HCT116 (cell line): ENCODE measurements at places on chromosomes 11 and 22. TPM values are rescaled to one million over a fixed set of nuclear protein-coding genes. Genes with fewer than 3 reads are reported as not detected.

DLG2 gene
- 2.4 TPM for total RNA-seq

VWCE gene
- total RNA-seq, result 2.5 TPM

DNA sequence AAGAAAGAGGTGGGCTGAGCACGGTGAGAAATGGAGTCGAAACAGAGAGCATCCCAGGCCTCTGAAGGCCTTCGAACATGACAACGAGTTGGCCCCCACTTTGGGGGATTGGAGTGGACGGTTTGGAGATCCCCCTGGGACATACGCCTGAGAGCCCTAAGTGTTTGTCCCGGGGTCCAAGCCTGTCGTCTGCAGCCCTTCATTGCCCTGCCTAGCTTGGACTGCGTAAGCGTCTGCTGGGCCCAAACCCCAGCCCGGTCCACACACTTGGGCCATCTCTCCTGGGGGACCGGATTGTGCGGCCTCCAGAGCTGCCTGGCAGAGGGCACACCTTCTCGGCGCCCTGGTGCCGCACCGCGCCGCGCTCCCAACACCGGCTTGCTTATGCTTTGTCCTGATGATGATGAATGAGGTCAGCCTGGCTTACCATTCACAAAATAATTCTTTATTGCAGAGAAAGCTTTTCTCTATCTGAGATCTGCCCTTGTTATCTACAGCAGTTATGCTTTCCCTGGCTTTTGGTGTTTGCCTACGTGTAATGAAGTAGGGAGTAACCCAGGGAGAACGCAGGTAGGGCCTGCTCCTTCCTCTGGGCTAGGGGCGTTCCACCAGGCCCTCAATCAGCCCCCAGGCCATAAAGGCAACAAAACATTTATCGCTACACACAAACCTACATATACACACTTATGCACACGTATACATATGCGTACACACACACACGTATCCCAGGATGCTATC, 85.9 kb upstream of the PPARA start:
- DNase-seq, result no peak
- no peak overlapping the region for H3K4me3 ChIP-seq
- H3K4me1 ChIP-seq, result peaks cover 43% of the 10 kb centered on the region
- H3K27ac ChIP-seq, result peak overlapping the region; percentile 100
- no peaks in the 10 kb centered on the region for H3K27me3 ChIP-seq

- no peak within 1 kb of the TSS for H3K27ac ChIP-seq
- H3K36me3 ChIP-seq, result no peaks in the 10 kb centered on the region
- H3K27me3 ChIP-seq, result no peaks in the 10 kb centered on the region
- no peak within 1 kb of the TSS for H3K4me3 ChIP-seq
- H3K4me1 ChIP-seq, result no peaks in the 10 kb centered on the region; the same call in 1 of the 2 replicates
- DNase-seq, result no peak
Measured at GRCh38 chr11:69481393-69481844, at the start of gene LINC01488. LINC01488 (plus strand) TSS chr11:69481663.

DNA sequence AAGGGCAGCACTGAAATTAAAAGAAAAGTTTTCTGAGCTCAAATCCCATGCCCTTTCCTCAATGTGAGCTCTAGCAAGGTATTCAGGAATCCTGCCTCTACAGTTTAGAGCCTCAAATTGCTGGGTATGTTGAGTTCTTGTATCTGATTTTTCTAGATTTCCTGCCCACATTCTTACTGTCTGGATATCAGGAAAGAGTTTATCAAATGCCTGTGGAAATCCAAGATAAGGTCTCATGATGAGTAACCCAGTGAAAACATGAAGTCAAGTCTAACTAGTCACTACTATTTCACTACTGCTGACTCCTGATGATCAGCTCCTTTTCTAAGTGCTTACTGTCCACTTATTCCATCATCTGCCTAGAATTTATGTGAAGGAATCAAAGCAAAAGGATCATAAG, 29.8 kb downstream of the LIMK2 start:
- H3K36me3 ChIP-seq, result no peaks in the 10 kb centered on the region
- H3K27me3 ChIP-seq, result no peaks in the 10 kb centered on the region
- no peak overlapping the region for H3K4me3 ChIP-seq
- DNase-seq, result no peak
- H3K4me1 ChIP-seq, result peaks cover 47% of the 10 kb centered on the region

GRCh38 chr11:57527056-57527631, 3.4 kb downstream of the TIMM10 start:
- peaks cover 16% of the 10 kb centered on the region for H3K4me1 ChIP-seq
- H3K4me3 ChIP-seq, result no peak overlapping the region
- peak; percentile 32 for DNase-seq
- no peaks in the 10 kb centered on the region for H3K27me3 ChIP-seq
- 0 out of 2 replicates have a peak, but pooled peaks cover 2% of the 10 kb centered on the region for H3K36me3 ChIP-seq

GRCh38 chr11:111623527-111624030, 21.3 kb downstream of the SIK2 start:
- no peaks in the 10 kb centered on the region; the same call in 1 of the 2 replicates for H3K36me3 ChIP-seq
- no peak overlapping the region for H3K4me3 ChIP-seq
- DNase-seq, result no peak
- no peak overlapping the region for H3K27ac ChIP-seq
- no peaks in the 10 kb centered on the region for H3K4me1 ChIP-seq

- DNase-seq, result no peak
- no peaks in the 10 kb centered on the region for H3K27me3 ChIP-seq
- peaks cover 16% of the 10 kb centered on the region for H3K4me1 ChIP-seq
- H3K36me3 ChIP-seq, result no peaks in the 10 kb centered on the region
- H3K27ac ChIP-seq, result no peak overlapping the region; the same call in 1 of the 2 replicates
- H3K4me3 ChIP-seq, result no peak overlapping the region
Measured at GRCh38 chr22:30881361-30882183, 87.0 kb downstream of the MORC2 start.

- H3K4me3 ChIP-seq, result no peak overlapping the region
- DNase-seq, result no peak
- 0 out of 2 replicates have a peak, but pooled peaks cover 6% of the 10 kb centered on the region for H3K27me3 ChIP-seq
- H3K27ac ChIP-seq, result no peak overlapping the region
Measured at GRCh38 chr11:4466871-4467442, 15.5 kb upstream of the OR52K1 start.

GRCh38 chr22:44129619-44129976, 51.1 kb upstream of the PARVG start:
- no peaks in the 10 kb centered on the region for H3K36me3 ChIP-seq
- no peaks in the 10 kb centered on the region for H3K27me3 ChIP-seq
- no peaks in the 10 kb centered on the region for H3K4me1 ChIP-seq
- H3K27ac ChIP-seq, result no peak overlapping the region
- no peak overlapping the region for H3K4me3 ChIP-seq
- no peak for DNase-seq

DNA sequence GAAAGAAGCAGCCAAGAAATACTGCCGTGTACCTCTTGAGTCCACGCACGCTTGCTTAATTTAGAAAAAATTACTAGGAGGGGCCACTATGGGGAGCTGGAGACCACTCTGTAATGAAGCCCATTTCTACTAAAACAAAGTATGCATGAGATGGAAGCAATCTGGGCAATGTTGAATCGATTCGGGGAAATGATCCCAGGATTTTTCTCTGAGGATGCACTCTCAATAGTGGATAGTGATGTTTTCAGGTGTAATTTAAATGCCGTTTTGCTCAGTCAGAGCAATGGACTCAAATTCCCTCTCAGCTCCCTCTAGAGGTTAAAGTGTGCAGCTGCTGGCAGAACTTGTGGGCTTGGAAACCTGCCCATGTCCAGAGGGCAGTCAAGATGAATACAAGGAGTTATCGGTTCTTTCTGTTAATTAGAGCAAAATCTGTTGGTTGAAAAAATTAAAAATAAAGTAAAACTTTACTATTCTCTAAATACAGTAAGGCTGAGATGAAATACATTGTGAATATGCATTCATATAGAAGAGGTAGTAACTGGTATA, 64.1 kb downstream of the ME3 start:
- H3K36me3 ChIP-seq, result no peaks in the 10 kb centered on the region
- H3K4me3 ChIP-seq, result peak overlapping the region; percentile 4; the same call in 1 of the 2 replicates
- peaks cover 7% of the 10 kb centered on the region; the same call in 1 of the 2 replicates for H3K4me1 ChIP-seq
